Activated CD8-positive, alpha-beta T cell treated with anti-CD3 and anti-CD28 coated beads, Interleukin-2, amount 10 ng/mL, durations not matched to agents 7 days and 5 days (primary cell): ENCODE measurements at places on chromosomes 4 and X.

DNA sequence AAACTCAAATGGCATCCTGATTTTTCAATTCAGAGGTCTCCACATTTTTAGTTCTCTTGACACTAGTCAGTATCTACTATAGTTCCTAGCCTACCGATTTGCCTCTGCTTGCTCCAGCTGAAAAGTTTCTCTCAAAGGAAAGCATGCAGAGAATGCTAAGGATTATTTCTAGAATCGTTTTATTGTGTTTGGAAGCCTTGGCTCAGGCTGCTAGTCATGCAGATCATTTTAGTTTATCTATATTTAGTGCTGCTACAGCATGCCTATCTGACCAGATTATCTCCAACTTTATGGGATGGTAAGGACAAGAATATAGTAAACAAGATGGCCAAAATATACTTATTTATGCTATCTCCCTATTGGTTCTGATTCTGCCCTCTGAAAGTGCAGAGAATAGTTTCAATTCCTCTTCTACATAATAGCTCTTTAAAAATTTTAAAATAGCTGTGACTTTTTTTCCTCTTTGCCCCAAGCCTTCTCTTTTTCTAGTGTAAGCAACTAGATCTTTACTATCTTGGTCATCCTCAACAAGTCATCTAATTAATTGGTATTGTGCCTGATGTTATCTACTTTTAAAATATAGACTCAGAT is 15.7 kb upstream of the DRP2 start:
- no peak for DNase-seq

GRCh38 chrX:66408507-66408906 is 230.4 kb downstream of the EDA2R start:
- DNase-seq, result no peak

DNA sequence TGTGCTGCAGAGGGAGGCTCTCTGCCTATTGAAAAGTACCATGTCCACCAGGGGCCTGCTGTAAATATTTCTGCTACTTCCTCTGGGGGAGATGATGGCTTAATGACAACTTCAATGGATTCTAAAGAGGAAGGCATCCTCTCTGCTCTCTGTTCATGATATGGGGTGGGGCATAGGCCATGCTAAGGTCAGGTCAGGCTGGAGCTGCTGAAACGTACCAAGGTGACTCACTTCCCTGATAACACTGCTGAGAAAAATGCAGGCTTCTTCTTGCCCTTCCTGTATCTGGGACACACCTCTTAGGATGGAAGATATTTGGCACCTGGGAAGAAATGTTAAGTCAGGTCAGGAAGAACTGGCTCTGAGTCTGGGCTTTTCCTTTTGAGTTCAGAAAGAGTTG is 31.5 kb downstream of the HS3ST1 start:
- DNase-seq, result no peak

- DNase-seq, result no peak
Measured at GRCh38 chrX:30895370-30895769, 6.3 kb upstream of the TAB3 start.

GRCh38 chrX:142860944-142861343 is 164.8 kb upstream of the SPANXN4 start:
- no peak for DNase-seq

GRCh38 chr4:132312521-132312920 is 836.6 kb upstream of the PCDH10 start:
- no peak for DNase-seq

DNA sequence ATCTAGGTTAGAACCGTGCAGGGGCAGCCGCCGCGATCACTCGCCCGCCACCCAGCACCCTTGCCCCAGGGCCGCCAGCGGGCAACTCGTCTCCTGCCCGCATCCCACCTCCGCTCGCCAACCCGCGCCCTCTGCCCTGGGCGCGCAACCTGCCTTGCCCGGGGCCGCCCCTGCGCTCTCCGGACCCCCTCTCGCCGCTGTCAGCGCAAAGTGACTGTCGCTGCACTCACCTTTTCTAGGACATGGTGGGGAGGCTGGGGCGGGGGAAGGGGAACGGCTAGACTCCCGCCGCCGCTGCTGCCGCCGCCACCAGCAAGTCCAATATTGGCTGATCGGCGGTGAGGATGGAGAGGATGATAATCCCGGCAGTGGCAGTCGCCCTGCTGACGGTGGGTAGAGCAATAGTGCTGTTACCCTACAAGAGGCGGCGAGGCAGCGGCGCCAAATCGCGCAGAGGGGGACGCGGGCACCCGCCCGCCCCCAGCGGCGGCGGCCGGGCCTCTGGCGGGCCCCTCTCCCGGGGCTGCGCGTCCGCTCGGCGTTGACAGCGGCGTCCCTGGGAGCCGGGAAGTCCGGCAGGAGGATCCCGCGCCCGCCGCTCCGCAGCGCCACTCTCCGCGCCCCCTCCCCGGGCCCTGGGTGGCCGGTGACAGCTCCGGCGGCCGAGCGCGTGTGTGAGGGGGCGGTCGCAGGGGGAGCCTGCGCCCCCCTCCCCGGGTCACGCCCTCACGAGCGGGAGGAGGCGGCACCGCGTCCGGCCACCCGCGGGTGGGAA is 2.3 kb upstream of the NR3C2 start:
- DNase-seq, result peak; percentile 46

- DNase-seq, result no peak
Measured at GRCh38 chrX:11579636-11580600, 85.8 kb downstream of the ARHGAP6 start.

GRCh38 chr4:150479657-150480056 is 102.3 kb upstream of the MAB21L2 start:
- DNase-seq, result no peak

- no peak for DNase-seq
Measured at GRCh38 chr4:148770848-148771247, 328.6 kb upstream of the NR3C2 start.

DNA sequence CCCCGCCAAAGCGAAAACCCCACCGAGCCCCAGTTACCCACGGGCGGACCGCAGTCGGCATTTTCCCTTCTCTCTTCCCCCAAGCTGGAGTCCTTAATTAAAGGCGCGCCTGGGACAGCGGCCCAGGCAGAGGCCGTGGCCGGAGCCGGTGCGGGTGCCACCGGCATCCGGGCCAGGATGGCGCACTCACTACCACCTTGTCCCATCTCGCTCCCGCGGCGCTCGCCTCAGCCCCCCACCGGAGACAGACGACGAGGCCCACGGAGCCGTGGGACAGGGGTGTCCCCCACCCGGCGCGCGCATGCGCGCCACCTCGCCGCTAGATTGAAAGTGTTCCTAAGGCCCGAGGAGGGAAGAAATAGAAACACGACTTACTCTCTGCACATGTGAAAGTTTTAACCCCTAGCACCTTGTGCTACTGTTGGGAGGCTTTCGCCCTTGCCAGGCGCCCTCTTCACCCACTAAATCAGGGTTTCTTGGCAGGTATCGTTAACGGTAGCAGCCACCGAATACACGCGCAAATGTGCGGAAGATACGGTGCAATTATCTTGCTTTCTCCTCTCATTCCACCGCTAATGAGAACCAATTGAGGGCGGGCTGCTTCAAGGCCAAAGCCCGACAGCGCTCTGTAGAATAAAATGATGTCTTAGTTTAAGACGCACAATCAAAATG is 64.3 kb upstream of the CCDC160 start:
- peak; percentile 63 for DNase-seq

- no peak for DNase-seq
Measured at GRCh38 chr4:59024257-59024656, 1914.1 kb upstream of the IGFBP7 start.

- DNase-seq, result no peak
Measured at GRCh38 chr4:145852256-145852839, 86.3 kb downstream of the ZNF827 start.

- DNase-seq, result no peak
Measured at GRCh38 chrX:11967986-11968869, 170.0 kb upstream of the FRMPD4 start.

DNA sequence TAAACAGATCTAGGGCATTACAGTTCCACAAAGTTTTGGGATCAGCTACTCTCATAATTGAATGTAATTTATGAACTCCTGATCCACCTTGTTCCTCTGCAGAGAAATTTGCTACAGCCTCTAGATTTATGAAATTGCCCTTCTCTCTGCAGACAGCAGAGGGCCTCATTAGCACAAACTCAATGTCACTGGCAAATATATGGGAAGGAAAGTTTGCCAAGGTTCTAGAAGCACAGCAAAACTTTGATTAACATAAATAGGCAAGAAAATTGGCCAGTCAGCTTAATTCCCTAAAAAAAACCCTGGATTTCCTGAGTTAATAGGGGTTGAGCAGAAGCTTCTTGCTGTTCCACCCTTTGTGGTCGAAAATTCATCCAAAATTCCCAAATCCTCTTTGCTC is 31.5 kb downstream of the PRPS1 start:
- peak; percentile 29 for DNase-seq
